ENCODE measurements at places on chromosomes 6 and 20.

DNA sequence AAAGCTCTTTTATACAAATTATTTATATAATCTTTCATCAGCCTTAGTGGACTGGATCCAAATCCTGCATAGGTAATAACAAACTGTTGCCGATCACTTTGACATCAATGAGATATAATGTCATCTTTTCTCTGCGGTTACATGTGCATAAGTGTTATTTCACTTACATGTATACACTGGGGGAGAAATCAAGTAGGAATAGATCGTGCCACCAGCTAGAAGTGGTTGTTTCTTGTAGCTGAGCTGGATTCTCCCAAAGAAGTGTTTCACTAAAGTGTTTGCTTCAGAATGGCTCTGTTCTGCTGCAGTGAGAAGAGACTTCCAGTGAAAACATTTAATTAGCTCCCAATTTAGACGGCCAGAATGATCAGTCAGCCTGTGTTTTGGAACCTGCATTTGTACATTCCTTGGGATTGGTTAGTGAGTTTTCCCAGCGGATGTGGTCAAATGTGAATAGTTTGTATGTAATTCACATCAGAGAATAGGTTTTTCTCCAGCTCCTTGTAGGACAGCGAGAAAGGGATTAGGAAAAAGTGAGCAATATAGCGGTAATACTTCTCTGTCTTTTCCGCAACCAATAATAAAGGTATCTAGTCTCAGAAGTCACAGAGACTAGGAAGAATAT, 163.1 kb upstream of the CCN2 start:
- DNase-seq: no peak

- peak; percentile 37 for DNase-seq
These were observed 168.4 kb downstream of the DOK5 start for GRCh38 chr20:54643761-54644160.

DNA sequence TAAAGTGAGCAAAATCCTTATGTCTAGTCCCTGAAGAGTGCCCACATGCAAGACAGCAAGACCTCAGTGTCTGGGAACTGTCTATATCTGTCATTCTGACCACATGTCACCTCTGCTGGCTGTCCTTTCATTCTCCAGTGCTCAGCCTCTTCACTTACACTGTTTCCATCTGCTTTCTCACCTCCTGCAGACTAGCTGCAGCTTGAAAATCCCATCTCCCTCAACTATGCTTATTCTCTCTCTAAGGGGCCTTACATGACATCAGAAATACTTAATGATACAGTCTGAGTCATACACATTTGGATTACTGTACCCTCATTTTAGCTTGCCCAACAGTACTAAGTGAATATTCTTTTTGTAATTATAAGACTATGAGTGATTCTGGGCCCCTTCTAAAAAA, 587.8 kb downstream of the EPM2A start:
- DNase-seq: no peak

GRCh38 chr6:53854843-53855567, 60.2 kb downstream of the LRRC1 start:
- no peak for DNase-seq

DNA sequence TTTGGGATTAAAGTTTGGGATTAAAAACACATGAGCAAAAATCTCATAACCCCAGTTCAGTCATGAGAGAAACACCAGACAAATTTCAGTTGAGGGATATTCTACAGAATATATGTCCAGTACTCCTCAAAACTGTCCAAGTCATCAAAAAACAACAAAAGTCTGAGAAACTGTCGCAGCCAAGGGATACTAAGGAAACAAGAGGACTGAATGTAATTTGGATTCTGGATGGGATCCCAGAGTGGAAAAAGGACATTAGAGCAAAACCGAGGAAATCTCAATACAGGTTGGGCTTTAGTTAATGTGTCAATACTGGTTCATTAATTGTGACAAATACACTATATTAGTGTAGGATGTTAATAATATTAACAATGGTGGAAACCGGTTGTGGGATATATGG, 219.3 kb downstream of the BCKDHB start:
- DNase-seq: no peak

GRCh38 chr20:14260367-14260766, 77.0 kb downstream of the FLRT3 start:
- no peak for DNase-seq

- DNase-seq: no peak
These were observed 13.1 kb downstream of the METTL24 start for GRCh38 chr6:110345025-110345424.

- peak; percentile 44 for DNase-seq
These were observed 39.6 kb upstream of the CD93 start for GRCh38 chr20:23125625-23126191.

DNA sequence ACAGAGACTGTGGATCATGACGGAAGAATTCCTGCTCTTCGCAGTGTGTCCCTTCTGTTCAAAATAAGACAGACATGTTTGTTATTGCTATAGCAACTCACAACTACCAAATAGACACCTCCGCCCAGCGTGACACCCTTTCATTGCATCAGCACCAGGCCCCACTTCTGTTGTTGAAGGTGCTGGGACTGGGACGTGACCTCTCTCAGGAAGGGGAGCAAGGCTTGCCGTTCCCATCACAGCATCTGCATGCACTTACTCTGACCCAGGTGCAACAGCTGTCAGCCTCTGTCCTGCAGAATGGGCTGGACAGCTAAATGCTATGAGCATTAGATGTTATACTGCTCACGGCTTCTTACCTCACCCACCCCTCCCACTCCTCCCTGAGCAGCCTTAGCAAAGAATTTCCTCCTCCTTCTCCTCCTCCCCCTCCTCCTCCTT, 94.1 kb downstream of the DACT2 start:
- peak; percentile 85 for DNase-seq

GRCh38 chr6:143064951-143065683, 4.4 kb downstream of the AIG1 start:
- no peak for DNase-seq

GRCh38 chr20:20085071-20085470, 32.7 kb downstream of the CFAP61 start:
- DNase-seq: no peak

- no peak for DNase-seq
These were observed 1.7 kb downstream of the UBE2V1 start for GRCh38 chr20:50111120-50111828.

GRCh38 chr6:3776881-3777507, 25.5 kb upstream of the PXDC1 start:
- DNase-seq: no peak

- no peak for DNase-seq
These were observed 73.7 kb upstream of the FAM184A start for GRCh38 chr6:119152187-119152586.

DNA sequence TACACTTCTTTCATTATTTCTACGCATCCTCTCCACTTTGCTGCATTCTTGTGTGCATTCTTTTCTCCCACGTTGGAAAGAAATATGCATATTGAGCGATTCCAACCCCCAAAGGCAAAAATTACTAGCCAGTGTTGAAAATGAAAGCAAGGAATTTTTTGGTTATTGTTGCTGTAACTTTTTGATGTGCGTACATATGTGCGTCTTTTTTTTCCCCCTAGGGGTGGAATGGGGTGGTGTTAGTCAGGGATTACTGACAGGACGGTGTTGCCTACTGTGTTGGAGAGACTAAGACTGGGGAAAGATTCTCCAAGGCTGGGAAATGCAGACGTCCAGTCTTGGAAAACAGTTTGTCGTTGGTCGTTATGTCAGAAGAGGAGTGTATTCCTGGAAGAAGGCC, 44.2 kb upstream of the ESR1 start:
- DNase-seq: no peak

DNA sequence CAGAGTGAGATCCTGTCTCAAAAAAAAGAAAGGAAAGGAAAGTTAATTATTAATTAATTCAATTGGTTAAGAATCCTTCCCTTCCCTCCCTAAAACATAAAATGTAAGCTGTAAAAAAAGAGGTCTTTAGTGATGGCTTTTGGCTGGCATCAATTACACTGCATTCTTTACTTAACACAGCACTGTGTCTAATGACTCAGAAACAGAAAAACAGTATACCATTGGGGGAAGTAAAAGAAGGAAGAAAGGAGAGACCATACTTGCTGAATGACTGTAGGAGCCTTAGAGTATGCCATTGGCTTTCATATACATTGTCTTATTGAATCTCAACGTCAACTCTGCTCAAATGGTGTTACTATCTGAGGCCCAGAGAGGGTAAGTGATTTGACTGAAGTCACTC, 18.3 kb upstream of the CITED2 start:
- DNase-seq: no peak

GRCh38 chr6:26021350-26022131, 58.9 kb downstream of the TRIM38 start:
- peak; percentile 98 for DNase-seq

GRCh38 chr6:105824732-105825131, 261.4 kb upstream of the PRDM1 start:
- no peak for DNase-seq

DNA sequence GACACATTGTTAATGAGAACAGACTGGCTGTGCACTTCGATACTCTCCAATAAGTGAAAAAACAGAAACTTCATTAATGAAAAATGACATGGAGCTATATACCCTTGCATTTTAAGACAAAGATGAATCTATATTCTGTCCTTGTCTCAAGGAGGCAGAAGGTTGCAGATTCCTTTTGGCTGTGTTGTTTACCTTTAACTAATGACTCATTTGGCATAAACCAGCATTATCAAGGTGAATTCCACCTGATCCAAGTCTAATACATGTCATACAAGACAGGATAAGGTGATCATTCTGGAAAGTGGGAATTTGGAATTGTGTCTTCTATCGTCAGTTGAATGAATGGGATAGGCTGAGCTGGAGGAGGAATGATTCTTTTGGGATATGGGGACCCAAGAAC, 192.9 kb downstream of the PLCB4 start:
- no peak for DNase-seq

DNA sequence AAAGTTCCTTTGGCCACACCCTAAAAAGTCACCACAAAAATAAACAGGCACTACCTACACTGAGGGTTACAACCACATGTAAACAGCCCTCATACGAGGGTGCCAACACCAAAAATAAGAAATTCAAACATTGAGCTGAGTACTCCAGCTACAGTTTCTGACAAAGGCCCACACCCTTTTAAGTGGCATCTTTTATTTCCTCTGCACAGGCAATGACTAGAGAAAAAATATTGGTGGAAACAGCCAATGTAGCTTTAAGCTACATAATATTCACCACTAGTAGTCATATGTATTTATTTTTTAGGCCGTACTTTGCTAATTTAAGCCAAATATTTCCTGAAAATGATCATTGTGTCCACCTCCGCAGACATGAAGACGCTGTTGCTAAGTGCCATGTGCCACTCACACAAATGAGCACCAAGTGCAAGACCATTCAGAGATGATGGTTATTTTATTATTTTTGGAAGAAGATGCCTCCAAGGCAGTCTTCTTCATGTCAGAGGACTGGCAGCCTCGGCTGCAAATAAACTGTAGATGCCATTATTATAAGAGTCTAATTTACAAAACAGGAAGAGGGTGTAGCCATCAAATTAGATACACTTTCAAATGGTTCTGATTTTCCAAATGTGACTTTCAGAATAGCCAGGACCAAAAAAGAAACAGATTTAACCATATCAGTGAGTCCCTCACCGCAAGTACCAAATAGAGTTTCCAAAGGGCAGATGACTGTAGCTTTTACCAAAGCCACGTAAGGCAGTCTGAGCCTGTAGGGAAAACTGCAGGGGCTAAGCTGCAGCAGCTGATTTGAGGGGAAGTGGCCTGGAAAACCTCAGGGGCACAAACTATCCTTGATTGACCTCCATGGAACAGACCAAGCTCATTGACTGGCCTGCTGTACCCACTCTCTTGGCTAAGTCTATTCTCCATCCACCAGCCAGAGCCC, 13.4 kb downstream of the CYP24A1 start:
- DNase-seq: no peak

DNA sequence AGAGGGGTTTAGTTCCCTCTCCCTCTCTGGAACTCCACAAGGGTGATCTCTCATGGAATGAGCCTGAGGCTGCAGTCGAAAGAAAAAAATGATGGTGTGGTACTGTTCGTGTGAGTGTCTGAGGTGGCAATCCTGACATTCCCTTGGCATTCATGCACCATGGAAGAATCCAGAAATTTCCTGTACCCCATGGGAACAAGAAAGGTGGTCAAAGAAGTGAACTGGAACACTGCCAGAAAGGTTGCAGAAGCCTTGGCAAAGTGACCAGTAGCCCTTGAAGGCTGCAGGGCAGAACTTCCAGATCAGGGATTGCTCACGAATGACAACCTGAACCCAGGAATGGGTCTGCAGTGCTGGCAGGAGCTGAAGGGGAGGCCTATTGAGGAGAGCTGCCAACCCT, 394.7 kb downstream of the CD83 start:
- no peak for DNase-seq

- peak; percentile 92 for DNase-seq
These were observed 12.9 kb upstream of the MROH8 start for GRCh38 chr20:37192137-37192854.

DNA sequence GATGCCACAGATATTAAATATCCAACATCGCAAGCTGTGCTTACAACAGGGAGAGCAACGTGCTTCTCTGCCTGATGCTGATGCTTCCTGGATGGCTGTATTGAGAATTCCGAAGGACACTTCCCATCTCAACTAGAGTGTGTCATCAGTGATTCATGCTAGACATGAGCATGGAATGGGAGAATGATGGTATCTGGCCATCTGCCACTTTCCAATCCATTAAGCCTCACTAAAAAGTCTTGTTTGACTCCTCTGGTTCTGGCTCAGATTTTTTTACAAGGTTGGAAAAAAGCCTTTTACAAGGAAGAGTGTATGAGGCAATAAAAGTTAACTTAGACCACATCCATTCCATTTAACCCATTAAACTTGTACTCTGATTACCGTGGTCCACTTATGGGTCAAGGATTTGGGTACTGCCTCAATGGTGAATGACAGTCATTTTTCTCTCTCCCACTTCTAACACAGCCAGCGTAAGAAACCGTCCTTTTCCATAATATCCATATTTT, 265.3 kb downstream of the UST start:
- no peak for DNase-seq

DNA sequence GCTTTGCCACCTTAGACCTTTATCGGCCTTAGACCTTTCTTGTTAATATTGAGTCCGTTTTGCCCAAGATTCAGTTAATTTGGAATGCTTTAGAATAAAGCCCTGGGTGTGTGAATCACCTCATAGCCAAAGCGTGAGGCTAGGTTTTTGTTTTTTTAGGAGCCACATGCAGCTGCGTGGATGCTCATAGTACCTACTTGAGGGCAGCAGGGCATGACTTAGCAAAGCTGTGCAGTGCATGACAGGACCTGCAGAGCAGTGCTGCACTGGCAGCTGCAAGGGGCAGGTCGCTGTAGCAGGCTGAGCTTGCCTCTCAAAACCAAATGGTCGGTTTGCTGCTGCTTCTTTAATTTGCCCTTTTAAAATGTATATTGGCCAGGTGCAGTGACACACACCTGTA, 116.1 kb downstream of the JAG1 start:
- DNase-seq: no peak

- no peak for DNase-seq
These were observed 22.1 kb upstream of the FKBP1A start for GRCh38 chr20:1414982-1415381.

- DNase-seq: no peak
These were observed 22.1 kb upstream of the SLC22A7 start for GRCh38 chr6:43275801-43276576.

- no peak for DNase-seq
These were observed 1.3 kb upstream of the SNAI1 start for GRCh38 chr20:49981218-49982071.

GRCh38 chr6:65709099-65709830, 2.2 kb upstream of the EYS start:
- no peak for DNase-seq

- no peak for DNase-seq
These were observed 217.6 kb upstream of the SNX9 start for GRCh38 chr6:157605484-157605883.

Measured in right hindlimb (tissue), 1 donor.